ENCODE measurements at places on chromosomes 3 and 15.

- no peak for DNase-seq
Observed at GRCh38 chr3:42693530-42693930, 8.2 kb downstream of the KLHL40 start.

DNA sequence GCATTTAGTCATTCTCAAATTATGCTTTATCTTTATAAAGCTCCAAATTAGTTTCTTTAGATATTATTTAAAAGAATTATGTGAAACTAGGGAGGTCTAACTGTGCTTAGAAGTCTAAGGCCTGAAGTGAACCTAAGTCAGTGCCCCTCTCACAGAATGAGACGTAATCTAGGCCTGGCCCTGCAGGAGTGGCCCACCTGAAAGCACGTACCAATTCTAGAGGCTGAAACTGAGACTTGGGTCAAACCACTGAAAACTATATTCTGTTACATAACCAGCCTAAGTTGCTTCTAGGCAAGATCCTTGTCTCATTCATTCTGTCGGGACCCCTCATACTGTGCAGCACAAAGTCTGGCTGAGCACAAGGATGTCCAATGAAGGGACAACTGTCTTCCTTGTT lies 143.7 kb downstream of the ISL2 start:
- DNase-seq: no peak

DNA sequence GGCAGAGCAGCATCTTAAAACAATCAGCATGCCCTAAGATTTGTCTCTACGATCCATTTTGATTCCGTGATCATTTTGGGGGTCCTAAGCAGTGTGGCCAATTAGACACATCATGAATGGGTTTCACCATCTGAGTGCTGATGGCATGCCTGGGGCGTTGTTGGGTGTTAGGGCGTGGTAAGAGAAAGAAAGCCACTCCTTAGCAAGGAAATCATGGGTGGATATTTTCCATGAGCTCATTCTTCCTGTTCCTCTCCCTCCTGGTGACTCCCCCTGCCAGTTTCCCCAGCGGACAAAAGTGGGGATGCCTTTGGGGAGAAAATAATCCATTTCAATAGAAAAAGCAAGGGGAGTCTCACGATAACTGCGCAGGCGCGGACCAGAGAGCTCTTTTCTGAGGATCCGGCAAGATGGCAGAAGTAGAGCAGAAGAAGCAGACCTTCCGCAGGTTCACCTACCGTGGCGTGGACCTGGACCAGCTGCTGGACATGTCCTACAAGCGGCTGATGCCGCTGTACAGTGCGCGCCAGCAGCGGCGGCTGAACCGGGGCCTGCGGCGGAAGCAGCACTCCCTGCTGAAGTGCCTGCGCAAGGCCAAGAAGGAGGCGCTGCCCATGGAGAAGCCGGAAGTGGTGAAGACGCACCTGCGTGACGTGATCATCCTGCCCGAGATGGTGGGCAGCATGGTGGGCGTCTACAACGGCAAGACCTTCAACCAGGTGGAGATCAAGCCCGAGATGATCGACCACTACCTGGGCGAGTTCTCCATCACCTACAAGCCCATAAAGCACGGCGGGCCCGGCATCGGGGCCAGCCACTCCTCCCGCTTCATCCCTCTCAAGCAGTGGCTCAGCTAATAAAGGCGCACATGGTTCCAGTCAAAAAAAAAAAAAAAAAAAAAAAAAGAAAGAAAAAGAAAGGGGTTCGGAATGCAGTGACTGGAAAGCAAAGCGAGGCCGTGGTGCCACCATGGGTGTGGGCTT lies 301.8 kb downstream of the LRTM1 start:
- DNase-seq: no peak

DNA sequence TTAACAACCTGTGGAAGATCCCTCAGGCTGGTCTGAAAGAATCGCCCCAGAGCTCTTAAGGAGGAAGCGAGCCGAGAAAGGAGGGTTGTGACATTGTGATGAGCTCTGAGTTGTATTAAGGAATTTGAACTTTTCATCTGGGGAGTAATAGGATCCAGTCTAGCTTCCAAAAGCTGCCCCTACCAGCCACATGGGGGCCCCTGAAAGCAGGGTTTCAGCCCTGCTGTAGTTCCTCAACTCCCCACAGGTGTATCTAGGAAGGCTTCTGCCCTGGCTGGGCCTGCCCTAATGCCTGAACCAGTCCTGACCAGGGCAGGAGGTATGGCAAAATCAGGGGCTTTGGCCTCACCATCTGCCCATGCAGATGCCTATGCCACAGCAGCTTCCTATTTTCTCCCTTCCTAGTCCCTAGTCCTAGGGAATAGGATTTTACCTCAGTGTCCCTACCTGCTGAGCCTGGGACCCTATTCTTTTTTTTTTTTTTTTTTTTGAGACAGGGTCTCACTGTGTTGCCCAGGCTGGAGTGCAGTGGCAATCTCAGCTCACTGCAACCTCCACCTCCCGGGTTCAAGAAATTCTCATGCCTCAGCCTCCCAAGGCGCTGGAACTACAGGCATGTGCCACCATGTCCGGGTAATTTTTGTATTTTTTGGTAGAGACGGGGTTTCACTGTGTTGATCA lies 5.0 kb upstream of the AP3S2 start:
- DNase-seq: peak; percentile 38

DNA sequence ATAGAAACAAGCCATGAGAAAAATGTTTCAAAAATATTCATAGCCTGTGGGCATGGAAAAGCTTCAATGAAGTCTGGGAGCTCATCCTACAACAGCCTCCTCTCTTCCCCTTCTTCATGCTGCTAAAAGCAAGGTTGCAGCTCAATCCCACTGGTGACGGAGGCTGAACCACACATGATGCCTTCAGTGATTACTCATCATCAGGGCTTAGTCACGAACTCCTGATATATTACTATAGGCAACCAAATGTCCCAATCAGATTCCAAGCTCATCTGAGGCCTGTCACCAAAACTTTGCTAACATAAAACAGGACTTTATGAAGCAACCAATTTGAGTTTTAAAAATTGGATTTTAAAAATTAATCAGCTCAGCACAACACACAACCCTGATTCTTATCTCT lies 24.0 kb upstream of the SLC24A5 start:
- no peak for DNase-seq

- DNase-seq: no peak
Observed at GRCh38 chr3:70992131-70992530, 591.4 kb downstream of the FOXP1 start.

- DNase-seq: no peak
Observed at GRCh38 chr3:128560768-128561167, 67.8 kb upstream of the GATA2 start.

- DNase-seq: no peak
Observed at GRCh38 chr15:39746714-39747276, 35.8 kb downstream of the FSIP1 start.
